ENCODE measurements at places on chromosomes 6 and 20. TPM values are rescaled to one million over a fixed set of nuclear protein-coding genes. Genes with fewer than 3 reads are reported as not detected.

KHDRBS2 gene
- total RNA-seq: 1.7 TPM

MMP24 gene
- total RNA-seq: 0.98 TPM

C6orf141 gene
- 14.2 TPM for total RNA-seq

MYH7B gene
- under 0.01 TPM for total RNA-seq

- no peak for DNase-seq
- no peaks in the 10 kb centered on the region for H3K36me3 ChIP-seq
- no peak overlapping the region for H3K4me3 ChIP-seq
These were observed 937.4 kb upstream of the GJE1 start for GRCh38 chr6:141195251-141195832.

DNA sequence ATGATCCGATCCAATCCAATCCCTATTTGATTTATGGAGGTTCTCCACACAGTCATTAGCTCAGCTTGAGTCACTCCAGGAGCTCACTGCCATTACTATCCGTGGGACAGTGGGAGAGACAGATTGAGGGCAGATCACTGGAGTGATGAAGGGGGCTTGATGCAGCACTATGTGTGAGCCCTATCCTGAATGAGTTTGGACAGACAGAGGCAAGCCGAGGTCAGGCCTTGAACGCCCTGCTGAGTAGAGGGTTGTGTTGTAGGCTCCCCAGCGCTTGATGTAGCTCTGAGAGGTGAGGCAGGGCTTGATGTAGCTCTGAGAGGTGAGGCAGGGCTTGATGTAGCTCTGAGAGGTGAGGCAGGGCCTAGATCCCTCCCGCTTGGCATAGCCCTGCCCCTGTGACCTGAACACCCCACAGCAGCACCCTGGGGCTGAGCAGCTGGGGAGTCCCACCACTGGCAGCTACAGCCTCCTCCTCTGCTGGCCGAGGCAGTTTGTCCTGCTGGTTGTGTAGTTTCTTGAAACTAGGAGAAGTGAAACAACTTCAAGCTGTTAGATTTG lies 58.7 kb downstream of the ZFAND3 start:
- no peak for DNase-seq
- no peaks in the 10 kb centered on the region for H3K27me3 ChIP-seq
- H3K27ac ChIP-seq: no peak overlapping the region
- no peak overlapping the region for H3K4me3 ChIP-seq
- H3K4me1 ChIP-seq: peaks cover 65% of the 10 kb centered on the region

GRCh38 chr6:43718387-43719105 lies 31.0 kb upstream of the MRPS18A start:
- peak overlapping the region; percentile 72 for H3K27ac ChIP-seq
- no peak for DNase-seq
- no peak overlapping the region for H3K4me3 ChIP-seq
- peaks cover 68% of the 10 kb centered on the region for H3K4me1 ChIP-seq

DNA sequence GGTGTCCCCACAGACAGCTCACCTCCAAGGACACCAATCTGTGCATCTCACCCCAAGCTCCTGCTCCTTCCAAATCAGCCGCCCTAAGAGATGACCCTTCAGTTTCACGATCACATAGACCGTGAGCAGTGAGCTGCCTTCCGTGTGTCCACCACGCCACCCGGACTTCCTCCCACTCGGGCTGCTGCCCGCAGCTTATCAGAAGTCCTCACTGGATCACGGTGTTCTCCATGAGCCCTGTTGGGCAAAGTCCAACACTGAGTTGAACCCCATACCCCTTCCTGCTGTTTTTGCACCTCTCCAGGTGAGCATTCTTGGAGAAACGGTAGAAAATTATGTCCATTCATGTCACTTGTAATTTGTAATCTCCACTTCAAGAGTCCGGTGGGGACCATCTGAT lies 234.4 kb downstream of the SMOC2 start:
- no peak overlapping the region for H3K4me3 ChIP-seq
- H3K4me1 ChIP-seq: no peaks in the 10 kb centered on the region

- H3K4me3 ChIP-seq: no peak overlapping the region
- no peaks in the 10 kb centered on the region for H3K36me3 ChIP-seq
- no peaks in the 10 kb centered on the region for H3K4me1 ChIP-seq
- H3K27me3 ChIP-seq: no peaks in the 10 kb centered on the region
- DNase-seq: no peak
These were observed 477.9 kb upstream of the MANEA start for GRCh38 chr6:95099410-95099809.

GRCh38 chr20:23153696-23154341 lies 67.7 kb upstream of the CD93 start:
- no peaks in the 10 kb centered on the region for H3K27me3 ChIP-seq
- peaks cover 48% of the 10 kb centered on the region for H3K4me1 ChIP-seq
- DNase-seq: no peak
- H3K27ac ChIP-seq: peak overlapping the region; percentile 13
- no peaks in the 10 kb centered on the region for H3K36me3 ChIP-seq

DNA sequence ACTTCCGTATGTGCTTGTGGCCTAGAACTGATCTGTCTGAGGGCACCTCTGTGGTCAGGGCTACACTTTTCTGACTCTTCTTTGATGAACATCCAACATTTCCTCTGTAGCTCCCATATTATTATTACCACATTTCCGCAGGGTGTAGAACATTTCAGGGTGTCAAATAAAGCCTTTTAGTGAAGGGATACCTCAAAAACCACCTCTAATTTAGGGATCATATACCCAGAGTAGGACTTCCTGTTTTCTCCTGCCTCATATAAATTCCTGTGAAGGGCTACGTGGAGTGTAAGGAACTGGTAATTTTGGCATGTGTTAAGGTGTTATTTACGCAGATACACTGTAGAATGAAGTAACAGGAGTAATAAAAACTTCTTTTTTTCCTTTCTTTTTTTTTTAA lies 5.5 kb upstream of the MUC22 start:
- H3K36me3 ChIP-seq: no peaks in the 10 kb centered on the region
- no peaks in the 10 kb centered on the region for H3K4me1 ChIP-seq
- H3K27me3 ChIP-seq: no peaks in the 10 kb centered on the region
- H3K27ac ChIP-seq: no peak overlapping the region

DNA sequence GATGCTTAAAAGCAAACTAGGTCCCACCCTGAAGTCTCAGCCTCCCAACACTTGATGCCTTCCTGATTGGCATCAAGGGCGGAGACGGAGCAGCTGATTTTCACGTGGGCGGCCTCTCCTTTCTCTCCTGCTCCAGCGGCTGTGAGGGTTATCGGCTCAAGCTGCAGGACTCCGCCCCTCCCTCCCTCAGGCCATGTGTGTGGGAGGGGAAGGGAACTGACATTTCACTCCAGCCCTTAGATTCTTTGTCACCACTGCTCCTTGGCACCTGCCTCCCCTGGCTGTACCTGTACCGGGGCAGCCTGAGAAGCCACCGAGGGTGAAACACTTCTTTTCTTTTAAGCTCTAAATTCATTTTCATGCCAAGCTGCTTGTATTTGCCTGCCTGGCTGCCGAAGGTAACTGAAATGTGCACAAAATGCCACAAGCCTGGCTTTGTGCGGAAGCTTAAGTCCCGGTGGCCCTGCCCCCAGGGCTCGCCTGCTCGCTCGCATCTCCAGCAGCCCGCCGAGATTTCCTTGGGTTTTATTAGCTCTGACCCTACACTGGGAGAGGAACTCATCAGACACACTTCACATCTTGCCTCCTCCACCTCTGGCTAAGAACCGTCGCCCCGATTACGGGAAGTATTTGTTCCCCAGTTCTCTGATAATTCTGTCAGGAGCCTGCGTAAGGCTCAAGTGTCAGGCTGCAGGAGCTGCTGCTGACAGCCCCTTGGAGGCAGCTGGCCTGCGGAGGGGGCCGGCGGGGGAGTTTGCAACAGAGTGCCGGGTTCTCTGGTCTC lies 9.6 kb upstream of the CPNE5 start:
- H3K36me3 ChIP-seq: no peaks in the 10 kb centered on the region
- H3K4me1 ChIP-seq: peaks cover 41% of the 10 kb centered on the region
- no peak overlapping the region for H3K4me3 ChIP-seq
- no peaks in the 10 kb centered on the region for H3K27me3 ChIP-seq
- DNase-seq: no peak
- H3K27ac ChIP-seq: no peak overlapping the region

DNA sequence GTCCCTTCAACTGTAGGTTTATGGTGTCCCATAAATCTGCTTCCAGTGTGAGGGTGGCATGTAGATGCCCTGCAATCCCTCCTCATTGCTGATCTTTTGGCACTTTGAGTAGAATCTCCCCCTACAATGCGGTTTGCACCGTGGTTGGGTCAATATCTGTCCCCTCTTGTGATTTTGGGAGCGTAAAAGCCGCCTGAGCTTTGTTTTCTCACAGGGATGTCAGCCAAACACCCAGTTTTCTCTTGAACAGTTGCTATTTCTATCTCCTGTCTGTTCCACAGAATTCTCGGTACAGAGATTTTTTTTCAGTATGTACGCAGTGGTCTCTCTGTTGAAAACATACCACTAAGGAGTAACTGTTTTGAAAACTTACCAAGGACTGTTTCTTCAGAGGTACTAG lies 21.8 kb downstream of the CDS2 start:
- no peaks in the 10 kb centered on the region for H3K27me3 ChIP-seq
- no peak overlapping the region for H3K4me3 ChIP-seq
- H3K36me3 ChIP-seq: no peaks in the 10 kb centered on the region

GRCh38 chr20:25297141-25297905 lies 49.4 kb downstream of the PYGB start:
- H3K27ac ChIP-seq: no peak overlapping the region
- DNase-seq: no peak
- peaks cover 19% of the 10 kb centered on the region for H3K36me3 ChIP-seq
- no peak overlapping the region for H3K4me3 ChIP-seq
- peaks cover 13% of the 10 kb centered on the region for H3K4me1 ChIP-seq

DNA sequence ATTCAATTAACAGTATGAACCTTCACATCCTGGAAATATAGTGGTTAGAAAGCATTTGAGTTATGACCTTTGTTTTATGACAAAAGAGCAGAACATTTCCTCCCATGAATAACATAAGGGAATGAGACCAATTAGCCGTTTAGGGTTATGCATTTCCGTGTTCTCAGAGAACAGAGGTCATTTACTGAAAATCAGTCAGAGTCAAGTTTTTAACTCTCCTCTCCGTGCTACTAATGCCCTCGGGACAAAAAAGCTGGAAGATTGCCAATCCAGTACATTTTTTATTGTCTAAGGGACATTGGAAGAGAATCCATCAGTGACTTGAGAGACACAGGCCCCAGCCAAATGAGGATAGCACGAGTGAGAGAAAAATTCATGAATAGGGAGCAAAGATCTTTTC lies 632.7 kb downstream of the RFPL4B start:
- no peak overlapping the region for H3K27ac ChIP-seq
- H3K36me3 ChIP-seq: no peaks in the 10 kb centered on the region
- no peak overlapping the region for H3K4me3 ChIP-seq
- no peak for DNase-seq

GRCh38 chr6:100179576-100179975 lies 185.6 kb upstream of the MCHR2 start:
- no peaks in the 10 kb centered on the region for H3K36me3 ChIP-seq
- H3K4me1 ChIP-seq: peaks cover 19% of the 10 kb centered on the region
- no peak for DNase-seq
- H3K27ac ChIP-seq: no peak overlapping the region
- no peak overlapping the region for H3K4me3 ChIP-seq

GRCh38 chr6:12507636-12508035 lies 208.9 kb upstream of the PHACTR1 start:
- no peaks in the 10 kb centered on the region for H3K4me1 ChIP-seq
- no peaks in the 10 kb centered on the region for H3K36me3 ChIP-seq
- no peak for DNase-seq
- no peak overlapping the region for H3K27ac ChIP-seq
- no peaks in the 10 kb centered on the region for H3K27me3 ChIP-seq
- H3K4me3 ChIP-seq: no peak overlapping the region

DNA sequence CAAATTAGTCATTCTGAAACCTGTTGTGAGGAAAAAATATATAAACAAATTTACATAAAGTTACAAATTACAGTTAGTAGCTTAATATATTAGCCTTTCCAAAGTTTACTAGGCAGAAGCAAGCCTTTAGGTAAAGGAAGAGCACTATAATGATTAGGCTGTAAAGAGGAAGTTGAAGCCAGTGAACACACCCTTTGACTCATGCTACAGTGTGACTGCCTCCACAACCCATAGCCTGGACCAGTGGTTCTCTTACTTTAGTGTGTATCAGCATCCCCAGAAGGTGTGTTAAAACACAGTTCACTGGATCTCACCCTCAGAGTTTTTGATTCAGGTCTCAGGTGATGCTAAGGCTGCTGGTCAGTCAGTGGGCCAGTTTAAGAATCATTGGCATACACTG lies 91.4 kb upstream of the DEFB112 start:
- H3K4me1 ChIP-seq: no peaks in the 10 kb centered on the region
- DNase-seq: no peak
- H3K4me3 ChIP-seq: no peak overlapping the region
- H3K36me3 ChIP-seq: no peaks in the 10 kb centered on the region

- no peak for DNase-seq
- no peaks in the 10 kb centered on the region for H3K36me3 ChIP-seq
- no peaks in the 10 kb centered on the region for H3K27me3 ChIP-seq
- H3K4me3 ChIP-seq: no peak overlapping the region
- no peak overlapping the region for H3K27ac ChIP-seq
- no peaks in the 10 kb centered on the region for H3K4me1 ChIP-seq
These were observed 20.2 kb downstream of the SF3B5 start for GRCh38 chr6:144075187-144075586.

DNA sequence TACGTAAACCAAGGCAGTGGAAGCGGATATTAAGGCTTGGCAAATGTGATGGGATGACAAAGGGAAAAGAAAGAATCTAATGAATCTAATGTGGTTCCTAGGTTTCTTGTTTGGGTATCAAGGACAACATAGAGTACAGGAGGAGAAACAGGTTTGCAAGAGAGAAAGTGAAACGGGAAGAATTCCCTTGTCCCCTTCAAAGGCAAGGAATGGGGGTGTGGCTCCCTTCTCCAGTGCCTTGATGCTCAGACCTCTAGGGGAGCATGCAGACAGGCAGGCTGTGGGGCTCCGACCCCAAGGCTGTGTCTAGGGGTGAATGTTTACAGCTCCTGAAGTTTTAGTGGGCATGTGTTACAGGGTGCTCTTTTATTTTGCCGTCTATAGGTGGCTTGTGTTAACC lies 317.5 kb upstream of the HSF2 start:
- no peak overlapping the region for H3K27ac ChIP-seq
- H3K4me1 ChIP-seq: no peaks in the 10 kb centered on the region
- DNase-seq: no peak
- no peaks in the 10 kb centered on the region for H3K27me3 ChIP-seq

GRCh38 chr6:155561257-155561965 lies 105.8 kb upstream of the NOX3 start:
- no peak overlapping the region for H3K4me3 ChIP-seq
- H3K27ac ChIP-seq: no peak overlapping the region
- H3K4me1 ChIP-seq: no peaks in the 10 kb centered on the region
- H3K36me3 ChIP-seq: no peaks in the 10 kb centered on the region
- no peak for DNase-seq

DNA sequence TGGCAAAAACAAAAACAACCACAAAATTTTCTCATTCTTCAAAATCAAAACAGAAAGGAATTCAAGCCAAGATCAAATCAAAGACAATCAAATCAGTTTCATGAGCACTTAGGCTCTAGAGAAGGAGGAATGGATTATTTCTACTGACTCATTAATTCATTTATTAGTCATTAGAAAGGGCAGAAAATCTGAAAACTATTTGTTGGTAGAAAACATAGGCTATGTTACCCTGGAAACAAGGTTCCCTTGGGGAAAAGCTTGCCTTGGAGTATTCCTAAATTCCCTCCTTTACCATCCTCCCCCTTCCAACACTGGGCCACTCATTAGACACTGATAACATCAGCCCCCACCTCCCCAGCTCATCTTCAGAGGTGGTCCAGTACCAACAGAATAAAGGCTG lies 17.5 kb downstream of the KIF16B start:
- H3K4me3 ChIP-seq: no peak overlapping the region
- peaks cover 37% of the 10 kb centered on the region for H3K4me1 ChIP-seq
- DNase-seq: no peak
- H3K27me3 ChIP-seq: no peaks in the 10 kb centered on the region
- no peak overlapping the region for H3K27ac ChIP-seq

- H3K4me3 ChIP-seq: peak overlapping the region; percentile 36
- H3K36me3 ChIP-seq: no peaks in the 10 kb centered on the region
- H3K27ac ChIP-seq: no peak overlapping the region
- no peaks in the 10 kb centered on the region for H3K27me3 ChIP-seq
- H3K4me1 ChIP-seq: no peaks in the 10 kb centered on the region
These were observed 180.3 kb downstream of the CDH26 start for GRCh38 chr20:60138256-60139220.
